ENCODE measurements at places on chromosomes 2 and 18.

DNA sequence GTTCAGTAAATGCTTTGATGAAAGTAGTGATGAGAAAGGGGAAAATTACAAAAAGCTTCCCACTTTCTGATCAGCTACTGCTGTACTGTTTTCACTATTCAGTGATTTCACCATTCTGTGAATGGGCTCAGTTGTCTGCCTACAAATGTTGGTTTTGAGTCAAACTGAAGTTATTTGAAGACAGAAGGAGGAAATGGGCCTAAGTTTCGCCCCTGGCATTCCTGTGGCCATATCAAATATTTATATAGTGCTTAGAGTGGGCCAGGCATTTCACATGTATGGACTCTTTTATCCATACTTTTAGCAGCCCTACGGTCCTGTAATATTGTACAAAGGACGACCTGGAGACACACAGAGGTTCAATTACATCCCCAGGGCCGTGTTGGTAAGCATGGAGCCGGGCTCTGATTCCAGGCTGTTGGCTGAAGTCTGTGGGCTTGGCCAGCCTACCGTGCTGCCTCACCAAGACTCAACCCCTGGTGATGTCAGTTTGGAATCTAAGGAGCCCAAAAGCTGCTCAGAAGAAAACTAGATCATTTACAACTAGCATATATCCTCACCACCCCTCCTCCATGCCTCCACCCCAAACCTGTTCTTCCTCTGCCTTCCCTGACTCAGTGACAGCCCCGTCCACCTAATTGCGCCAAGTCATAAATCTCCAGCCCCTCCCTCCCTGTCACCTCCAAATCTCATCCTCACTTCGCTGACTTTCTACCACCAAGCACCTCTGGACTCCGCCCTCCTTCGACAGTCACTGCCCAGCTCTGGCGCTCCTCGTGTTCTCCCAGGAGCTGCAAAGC is 10.1 kb upstream of the GRHL1 start:
- no peak for DNase-seq

DNA sequence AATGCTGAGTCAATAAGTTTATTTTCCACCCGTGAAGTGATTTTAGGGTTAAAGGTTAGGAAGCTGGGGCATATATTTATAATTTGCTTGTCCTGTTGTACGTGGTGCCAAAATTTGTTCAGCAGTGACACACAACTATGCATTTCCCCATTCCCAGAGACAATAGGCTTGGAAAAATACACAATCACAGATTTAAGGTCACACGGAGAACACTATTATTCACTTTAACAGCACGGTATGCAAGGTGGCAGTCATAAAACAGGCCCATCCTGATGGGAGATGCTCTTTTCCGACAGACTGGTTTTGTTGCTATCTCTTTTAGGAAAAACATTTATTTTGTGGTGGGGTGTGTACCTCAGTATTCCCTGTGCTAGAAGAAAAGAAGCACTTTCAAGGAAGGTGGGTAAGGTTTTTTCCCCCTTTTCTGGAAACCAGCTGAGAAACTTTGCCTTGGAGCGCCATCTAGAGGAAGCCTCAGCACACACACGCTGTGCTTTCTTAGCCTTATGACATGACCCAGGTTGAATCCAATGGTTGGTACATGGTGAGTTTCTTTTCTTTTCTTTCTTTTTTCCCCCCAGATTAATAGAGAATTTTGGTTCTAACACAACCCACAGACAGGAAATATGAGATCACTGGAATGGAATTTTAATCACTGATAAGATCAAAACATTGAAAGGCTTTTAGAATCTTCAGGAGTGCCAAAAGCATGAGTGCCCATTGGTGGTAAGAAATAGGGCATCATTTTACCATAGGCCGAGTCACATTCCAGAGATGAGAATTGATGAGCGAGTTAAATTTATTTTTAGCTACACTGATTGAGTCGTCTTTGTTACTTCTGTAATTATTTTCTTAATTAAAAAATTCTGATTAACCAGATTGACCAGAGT is 332.1 kb downstream of the AGPS start:
- no peak for DNase-seq

DNA sequence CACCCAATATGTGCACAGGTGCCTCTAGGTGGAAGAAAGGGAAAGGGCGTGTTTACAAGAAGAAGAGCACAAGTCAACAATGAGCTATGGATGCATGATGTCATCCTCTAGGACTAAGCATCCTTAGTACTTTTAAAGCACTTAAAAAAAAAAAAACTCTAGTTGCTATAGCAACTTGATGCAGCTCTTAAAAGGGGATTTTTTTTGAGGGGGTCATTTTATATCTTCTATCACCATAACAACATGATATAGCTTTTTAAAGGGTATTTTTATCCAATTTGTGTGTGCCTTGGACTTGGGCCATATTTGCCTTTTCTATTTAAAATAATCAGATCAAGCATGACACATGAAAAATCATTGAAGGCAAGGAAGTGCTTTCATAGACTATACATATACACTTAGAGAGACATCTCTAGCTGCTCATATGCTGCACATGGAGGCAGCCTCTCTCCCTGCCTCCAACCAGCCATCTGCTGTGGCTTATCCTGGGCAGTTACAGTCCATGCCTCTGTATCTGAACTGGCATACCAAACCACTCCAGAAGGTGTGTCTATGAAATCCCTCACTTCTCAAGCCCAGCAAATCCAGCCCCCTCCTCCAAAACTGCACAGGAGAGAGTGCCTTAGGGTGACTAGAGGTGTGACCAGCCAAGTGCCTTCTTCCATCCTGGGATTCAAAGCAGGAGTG is 165.4 kb downstream of the MSH2 start:
- DNase-seq, result no peak

GRCh38 chr18:57015451-57015850 is 131.4 kb upstream of the BOD1L2 start:
- DNase-seq, result no peak

GRCh38 chr2:201235860-201236811 is 24.2 kb upstream of the CASP8 start:
- DNase-seq, result no peak

DNA sequence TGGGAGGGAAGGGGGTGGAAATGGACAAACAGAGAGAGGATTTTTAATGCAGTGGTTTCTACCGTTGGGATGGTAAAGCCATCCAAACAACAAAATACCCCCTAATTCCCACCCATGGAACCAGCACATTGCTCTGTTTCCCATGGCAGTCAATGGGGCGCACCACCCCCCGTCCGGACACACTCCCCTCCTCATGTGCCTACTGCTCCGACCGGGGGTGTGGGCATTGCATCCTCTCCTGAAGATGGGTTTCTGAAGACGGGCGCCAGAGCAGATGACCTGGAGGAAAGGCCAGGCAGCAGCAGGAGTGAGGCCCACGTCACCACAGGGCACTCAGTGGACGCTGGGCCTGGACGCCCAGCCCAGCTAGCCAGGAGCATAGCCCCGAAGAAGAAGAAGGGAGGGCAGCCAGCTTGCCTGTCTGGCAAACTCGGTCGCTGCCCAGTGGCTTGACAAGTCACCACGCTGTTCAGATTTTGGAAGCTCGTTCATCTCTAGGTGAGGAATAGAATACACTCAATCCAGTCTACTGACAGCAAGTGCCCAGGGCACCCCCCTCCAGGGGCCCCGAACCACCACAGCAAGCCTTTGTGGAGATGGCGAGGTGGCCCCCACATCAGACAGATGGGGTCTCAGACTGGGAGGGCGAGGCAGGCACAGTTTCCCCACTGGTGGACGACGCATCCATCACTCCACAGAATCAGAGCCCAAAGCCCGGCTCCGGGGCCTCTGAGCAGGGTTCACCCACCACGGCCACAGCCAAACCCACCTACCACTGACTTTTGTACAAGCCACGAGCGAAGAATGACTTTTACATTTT is 296.2 kb upstream of the SALL3 start:
- no peak for DNase-seq

GRCh38 chr2:147405651-147406050 is 439.2 kb upstream of the ACVR2A start:
- no peak for DNase-seq

DNA sequence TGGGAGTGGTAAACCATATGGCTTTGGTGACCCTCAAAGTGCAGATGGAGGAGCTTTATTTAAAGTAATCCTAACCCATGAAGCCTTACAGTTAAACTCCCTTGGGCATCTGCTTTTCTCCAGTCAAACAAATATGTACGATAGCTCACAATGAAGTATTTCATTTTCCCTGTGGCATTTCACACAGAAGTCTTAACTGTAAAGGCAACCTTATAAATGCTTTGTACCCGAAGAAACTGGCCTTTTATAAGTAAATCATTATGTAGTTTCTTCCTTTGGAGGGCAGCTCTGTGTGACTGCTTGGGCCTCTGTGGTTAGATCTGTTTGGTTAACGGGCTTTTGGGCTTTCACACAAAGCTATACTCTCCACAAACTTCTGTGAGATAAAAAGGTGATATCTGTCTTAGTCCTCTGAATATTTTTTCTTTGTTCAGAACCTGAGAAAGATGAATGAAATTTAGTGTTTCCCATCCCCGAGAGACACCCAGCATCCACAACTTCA is 46.6 kb downstream of the SCN1A start:
- DNase-seq, result no peak

DNA sequence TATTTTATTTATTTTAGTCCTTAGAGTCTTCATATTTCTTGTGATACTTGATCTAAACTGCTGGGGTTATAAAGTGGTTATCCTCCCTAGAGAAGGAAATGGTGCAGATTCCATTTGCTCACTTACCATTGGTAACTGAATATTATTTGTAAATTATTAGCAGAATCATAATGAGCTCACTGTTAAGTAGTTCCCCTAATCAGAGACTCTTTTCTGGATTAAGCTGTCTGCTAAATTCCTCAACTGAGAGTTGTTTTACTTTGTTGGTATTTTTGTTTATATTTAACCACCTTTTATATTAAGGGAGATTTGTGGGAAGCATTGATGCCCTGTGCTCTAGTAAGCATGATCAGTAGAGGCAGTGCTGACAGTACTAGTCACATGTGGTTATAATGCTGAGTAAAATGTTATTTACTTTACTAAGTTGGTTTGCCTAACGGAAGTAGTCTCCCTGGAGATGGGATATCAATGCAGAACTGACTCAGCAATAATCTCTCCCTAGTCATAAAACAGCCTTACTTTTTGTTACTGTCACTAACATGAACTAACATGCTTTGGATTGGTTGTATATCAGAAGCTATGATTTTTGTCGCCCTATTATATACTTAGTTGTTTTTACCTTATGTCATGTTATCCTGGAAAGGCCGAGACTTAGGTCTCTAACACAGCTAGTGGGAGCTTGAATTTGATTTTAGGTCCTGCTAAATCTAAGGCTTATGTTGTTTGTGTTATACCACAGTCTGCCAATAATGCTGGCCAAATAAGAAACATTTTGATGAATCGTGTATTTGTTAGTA is 166.7 kb downstream of the MCFD2 start:
- no peak for DNase-seq

GRCh38 chr18:38257661-38258060 is 692.1 kb upstream of the CELF4 start:
- DNase-seq, result no peak

- DNase-seq, result no peak
Observed at GRCh38 chr18:39305766-39306165, 1740.2 kb upstream of the CELF4 start.

DNA sequence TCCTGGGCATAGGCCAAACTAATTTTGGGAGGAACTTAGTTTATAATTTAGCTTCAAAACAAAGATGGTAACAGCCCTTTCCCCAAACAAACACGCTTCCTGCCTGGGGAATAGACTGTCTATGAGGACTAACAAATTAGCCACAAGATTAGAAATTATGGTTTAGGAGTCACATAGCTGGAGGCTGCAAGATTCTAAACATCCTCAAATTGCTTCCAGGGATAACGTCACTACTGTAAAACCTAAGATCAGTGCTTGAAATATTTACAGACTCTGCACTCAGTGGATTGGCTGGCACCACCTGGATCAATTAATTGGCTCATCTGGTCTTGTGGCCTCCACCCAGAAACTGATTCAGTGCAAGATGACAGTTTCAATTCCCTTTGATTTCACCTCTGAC is 118.0 kb upstream of the TACR1 start:
- DNase-seq, result no peak

GRCh38 chr2:146540271-146540932 is 1304.4 kb upstream of the ACVR2A start:
- DNase-seq, result no peak

- DNase-seq, result peak; percentile 68
Observed at GRCh38 chr2:60476206-60476954, 77.1 kb downstream of the BCL11A start.

GRCh38 chr18:49651033-49651432 is 89.2 kb downstream of the LIPG start:
- peak; percentile 95 for DNase-seq

- no peak for DNase-seq
Observed at GRCh38 chr2:62727876-62728566, 22.5 kb downstream of the EHBP1 start.

- DNase-seq, result no peak
Observed at GRCh38 chr2:164711766-164712138, 90.5 kb upstream of the GRB14 start.

GRCh38 chr2:220000586-220000985 is 373.2 kb downstream of the SLC4A3 start:
- no peak for DNase-seq

DNA sequence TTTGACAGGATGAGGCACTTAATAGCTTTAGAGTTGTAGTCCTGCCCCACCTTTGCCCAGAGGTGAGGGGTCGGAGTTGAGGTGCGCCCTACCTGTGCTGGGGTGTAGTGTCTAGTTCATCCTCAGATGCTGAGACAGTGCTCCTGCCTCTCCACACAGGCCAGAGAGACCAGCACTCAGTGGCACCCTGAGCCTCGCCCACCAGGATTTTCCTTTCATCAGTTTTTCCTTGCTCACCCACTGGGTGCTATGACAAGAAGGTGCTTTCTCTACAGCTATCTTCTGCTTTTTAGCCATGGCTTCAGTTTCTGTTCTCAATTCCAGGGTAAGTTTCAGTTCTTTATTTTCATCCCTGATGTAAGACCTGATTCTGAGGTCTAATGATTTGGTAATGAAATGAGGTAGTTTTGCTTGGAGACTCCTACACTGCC is 16.8 kb upstream of the TMEM131 start:
- DNase-seq, result no peak

- DNase-seq, result no peak
Observed at GRCh38 chr2:203361922-203362321, 33.7 kb downstream of the ABI2 start.

GRCh38 chr2:120540719-120541552 is 194.7 kb upstream of the GLI2 start:
- DNase-seq, result no peak

All from left lobe of liver (tissue), 2 donors.